ENCODE measurements at places on chromosomes 3 and 15.
A peak's percentile ranks its signal among the peaks of the same experiment; 100 is the strongest.

- DNase-seq, result no peak
Measured at GRCh38 chr15:31049682-31050615, 51.6 kb downstream of the TRPM1 start.

DNA sequence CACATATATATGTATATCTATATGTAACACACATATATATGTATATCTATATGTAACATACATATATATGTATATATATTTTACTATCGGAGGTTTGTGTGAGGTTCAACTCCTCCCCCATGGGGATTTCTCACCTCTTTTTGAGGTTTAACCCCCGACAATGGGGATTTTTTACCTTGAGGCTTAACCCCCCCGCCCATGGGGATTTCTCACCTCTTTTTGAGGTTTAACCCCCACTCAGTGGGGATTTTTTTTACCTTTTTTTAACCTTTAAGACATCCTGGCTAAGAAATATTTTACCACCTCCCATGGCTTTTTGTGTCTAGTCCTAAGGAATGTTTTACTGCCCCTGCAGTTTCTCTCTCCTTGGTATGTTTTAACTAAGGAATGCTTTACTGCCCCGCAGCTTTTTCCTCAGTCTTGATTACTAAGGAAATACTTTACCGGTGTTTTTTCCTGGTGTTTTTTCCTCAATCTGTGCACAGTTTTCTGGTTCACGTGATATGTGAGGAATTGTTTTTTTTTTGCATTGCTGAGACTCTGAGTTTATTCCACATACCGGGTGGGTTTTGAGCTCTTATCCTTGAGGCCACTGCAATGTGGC, 185.2 kb downstream of the KLF13 start:
- DNase-seq, result no peak

DNA sequence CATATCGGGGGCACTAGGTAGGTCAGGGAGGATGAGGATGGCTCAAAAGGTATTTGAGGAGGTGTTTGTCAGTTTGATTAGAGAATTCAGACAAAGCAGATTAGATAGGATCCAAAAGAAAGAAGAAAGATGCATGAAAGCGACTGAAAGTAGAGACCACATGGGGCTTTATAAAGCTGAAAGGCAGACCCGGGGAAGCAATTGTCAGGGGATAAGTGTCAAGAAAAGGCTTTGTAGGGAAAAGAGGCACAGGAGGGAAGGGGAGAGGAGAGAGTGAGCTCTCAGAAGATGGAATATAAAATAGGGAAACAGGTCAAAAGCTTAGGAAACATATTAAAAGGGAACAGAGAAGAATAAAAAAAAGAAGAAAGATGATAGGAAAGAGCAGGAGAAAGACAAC, 308.2 kb upstream of the RORA start:
- DNase-seq, result no peak

DNA sequence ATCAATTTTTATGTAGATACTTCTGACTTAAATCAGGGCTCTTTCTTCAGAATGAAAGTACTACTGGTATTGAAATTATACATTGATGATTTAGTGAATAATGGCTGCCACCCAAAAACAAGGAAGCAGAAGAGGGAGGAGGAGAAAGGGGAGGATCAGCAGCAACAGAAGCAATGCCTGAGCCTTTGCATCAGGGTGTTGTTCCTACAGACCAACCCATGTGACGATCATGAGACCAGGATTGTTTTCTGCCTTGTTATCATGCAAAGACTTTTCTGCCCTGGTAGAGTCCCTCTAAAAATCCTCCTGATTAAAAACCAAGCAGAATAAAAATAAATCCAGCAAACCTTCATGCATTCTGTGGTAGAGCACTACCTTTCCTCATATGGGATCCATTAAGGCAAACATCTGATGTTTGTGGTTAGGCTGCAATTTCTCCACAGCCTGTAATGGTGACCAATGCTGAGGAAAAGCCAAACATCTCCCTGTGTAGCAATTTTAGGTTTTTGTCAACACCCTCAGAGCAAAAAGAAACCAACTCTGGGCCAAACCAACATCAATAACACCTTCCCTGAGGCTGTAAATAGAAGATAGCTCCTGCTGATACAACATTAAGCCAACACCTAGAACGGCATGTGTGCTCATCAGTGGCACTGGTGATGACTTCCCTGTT, 191.7 kb downstream of the ATP8B4 start:
- DNase-seq, result no peak

DNA sequence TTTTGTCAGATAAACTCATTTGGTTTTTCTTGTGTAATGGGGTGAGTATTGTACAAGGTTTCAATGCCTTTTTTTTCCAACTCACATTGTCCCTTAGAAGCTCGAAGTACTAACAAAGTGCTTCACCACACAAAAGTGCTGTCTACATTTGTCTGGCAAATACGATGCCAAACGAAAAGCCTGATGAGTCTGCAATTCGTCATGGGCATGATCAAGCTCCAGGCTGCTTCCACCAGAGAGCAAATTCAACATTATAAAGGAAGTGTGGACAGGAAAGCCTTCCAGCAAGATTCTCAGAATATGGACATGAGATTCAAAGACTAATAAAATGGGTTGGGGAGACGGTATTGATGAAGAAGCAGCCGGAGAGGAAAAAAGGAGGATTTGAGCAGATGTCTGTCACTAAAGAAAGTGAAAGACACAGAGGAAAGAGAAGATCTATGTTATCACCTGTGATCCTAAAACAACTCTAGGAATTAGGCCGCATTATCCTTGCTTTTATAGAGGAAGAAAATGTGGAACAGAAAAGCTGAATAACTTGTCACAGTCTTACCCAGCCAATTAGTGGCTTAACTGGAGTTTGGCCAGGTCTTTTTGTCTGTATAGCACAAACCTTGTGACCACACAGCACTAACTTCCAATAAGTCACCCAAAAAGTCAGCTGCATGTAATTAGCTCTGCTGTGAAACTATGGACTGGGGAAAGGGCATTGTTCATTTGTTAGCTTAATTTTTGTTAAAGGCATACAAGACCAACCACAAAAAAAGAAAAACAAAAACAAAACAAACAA, 494.8 kb downstream of the FHIT start:
- no peak for DNase-seq

GRCh38 chr3:126201168-126201567, 20.8 kb upstream of the ALDH1L1 start:
- DNase-seq, result no peak

DNA sequence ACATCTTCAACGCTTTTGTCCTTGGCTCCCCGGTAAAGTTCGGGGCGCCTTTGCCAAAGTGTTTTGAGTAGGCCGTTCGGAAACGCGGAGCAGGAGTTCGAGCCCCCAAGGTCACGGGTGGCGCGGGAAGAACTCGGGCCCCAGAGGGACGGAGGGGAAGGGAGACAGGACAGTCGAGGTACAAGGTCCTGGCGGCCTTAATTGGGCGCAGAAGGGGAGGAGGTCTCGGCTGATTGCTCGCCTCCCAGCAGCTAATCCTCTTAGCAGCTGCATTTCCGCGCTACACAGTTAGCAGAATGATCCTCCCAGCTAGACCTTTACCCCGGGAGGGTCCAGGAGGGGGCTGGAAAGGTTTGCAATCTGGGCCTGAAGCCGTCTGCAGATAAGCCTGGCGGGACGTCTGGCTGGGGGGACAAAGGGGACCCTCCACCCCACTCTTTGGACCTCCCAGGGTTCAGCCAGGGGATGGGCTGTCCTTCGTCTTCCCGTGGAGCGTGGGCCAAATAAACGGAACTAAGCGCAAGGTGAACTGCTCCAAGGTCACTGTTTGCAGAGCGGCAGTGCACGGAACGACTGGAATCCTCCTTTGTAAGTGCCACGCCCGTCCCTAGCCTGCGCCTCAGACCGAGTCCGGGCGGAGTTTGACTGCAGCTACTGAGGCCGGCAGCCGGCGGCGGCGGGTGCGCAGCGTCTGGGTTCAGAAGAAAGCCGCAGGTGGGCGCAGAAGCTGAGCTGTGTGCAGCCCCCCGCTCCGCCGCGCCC, 7.2 kb downstream of the EOMES start:
- DNase-seq, result no peak

DNA sequence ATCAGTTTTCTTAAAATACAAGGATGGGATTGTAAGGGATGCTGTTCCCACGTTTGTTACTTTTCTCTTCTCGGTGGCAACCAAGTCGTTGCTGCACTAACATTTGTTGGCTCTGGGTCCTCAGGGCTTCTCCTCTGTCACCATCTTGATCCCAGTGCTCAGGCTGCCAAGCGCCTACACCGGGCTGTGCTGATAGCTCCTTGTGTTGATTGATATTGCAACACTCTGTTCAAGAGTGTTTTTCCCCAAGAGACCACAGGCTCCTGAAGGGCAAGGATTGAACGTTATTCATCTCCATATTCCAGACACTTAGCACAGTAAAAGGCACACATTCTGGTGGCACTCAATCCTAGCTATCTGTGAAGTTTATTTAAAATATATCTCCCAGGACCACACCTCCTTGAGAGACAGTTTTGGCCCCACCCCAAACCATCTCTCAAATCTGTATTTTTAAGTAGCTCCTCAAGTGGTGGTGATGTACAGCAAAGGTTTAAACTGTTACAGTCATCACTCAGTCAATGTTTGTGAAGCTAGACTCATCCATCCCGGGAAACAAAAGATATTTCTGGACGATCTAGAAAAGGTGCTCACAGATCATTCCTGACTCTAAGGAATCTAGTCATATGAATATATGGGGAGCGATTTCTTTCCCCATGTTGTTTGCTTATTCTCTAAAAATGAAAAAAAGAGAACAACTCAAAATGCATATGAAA, 38.5 kb upstream of the FOXP1 start:
- no peak for DNase-seq

- DNase-seq, result no peak
Measured at GRCh38 chr3:57918123-57918837, 89.9 kb upstream of the FLNB start.

GRCh38 chr3:50652709-50653108, 22.0 kb upstream of the DOCK3 start:
- no peak for DNase-seq

DNA sequence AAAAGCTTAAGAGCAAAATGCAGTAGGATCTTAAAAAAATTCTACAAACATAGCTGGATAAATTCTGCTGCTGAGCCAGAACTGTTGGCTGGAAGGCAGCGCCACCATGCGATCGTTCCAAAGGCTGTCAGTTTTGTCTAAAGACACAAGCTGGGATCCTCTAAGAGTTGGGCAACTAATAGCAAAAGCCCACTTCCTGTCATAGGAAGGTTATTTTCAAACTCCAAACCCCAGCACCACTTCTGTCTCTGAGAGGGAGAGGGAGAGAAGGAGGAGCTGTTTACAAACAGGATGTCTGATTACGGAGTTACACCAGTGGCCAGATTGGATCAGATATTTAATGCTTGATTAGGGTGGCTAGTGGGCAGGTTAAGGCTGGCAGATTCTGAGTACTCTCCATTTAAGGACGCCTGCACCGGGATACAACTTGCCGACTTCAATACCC, 44.0 kb downstream of the EIF4E3 start:
- no peak for DNase-seq

DNA sequence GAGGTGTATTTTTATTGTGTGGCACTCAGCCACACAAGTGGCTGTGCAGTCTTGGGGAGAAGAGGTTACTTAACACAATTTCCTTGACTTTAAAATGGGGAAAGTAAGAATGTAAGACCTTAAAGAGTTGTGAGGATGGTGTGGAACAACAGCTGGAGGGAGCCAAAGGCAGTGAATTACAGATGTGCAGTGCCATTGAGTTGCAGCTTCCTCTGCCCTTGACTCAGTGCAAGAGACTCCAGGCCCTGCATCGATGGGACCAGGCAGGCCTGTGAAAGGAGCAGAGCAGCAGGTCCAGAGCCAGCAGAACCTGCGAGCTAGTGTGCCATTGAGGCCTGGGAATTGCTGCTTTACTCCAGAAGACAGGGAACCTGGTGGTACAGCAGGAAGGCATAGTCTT, 27.2 kb downstream of the EEFSEC start:
- no peak for DNase-seq

GRCh38 chr3:17075358-17075757, 190.6 kb downstream of the PLCL2 start:
- no peak for DNase-seq

- DNase-seq, result peak; percentile 2
Measured at GRCh38 chr3:28328188-28329151, 20.1 kb upstream of the ZCWPW2 start.

- no peak for DNase-seq
Measured at GRCh38 chr3:73433079-73433478, 191.7 kb downstream of the PDZRN3 start.

- DNase-seq, result no peak
Measured at GRCh38 chr15:37877851-37878741, 56.3 kb upstream of the TMCO5A start.

- peak; percentile 62 for DNase-seq
Measured at GRCh38 chr15:70094690-70095311, 2.9 kb downstream of the TLE3 start.

DNA sequence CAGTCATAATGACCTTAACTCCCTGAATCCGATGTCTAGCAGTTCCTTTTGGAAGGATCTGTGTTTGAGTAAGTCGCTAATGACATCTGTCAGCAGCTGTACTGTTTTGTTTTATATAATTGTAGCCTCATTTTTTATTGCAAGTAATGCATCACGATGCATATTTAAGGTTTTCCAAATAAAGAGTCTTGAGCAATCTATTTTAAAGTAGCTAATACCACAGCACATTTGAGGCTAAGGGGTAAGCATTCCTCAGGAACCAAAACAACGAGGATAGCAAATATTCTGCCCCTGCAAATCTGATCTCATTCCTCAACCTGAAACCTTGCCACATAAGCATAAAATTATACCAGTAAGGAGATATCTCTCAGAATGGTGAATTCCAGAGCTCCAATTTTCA, 98.7 kb downstream of the TBC1D5 start:
- no peak for DNase-seq

DNA sequence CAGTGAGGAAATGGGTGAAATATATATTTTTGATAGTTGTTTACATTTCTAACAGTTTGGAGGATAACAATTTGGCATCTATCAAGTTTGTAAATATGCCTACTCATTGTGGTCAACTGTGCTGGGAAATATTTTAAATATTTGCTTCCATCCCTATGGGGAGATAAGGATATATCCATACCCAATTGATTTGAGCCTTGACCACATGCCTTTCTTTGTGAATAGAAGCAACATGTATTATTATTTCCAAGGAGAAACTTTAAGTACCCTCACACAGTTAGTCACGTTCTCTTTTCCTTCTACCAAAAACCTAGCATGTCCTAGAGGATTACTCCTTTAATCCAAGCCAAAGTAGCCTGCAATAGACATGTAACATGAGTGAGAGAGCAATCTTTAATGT, 245.4 kb upstream of the CBLB start:
- no peak for DNase-seq

DNA sequence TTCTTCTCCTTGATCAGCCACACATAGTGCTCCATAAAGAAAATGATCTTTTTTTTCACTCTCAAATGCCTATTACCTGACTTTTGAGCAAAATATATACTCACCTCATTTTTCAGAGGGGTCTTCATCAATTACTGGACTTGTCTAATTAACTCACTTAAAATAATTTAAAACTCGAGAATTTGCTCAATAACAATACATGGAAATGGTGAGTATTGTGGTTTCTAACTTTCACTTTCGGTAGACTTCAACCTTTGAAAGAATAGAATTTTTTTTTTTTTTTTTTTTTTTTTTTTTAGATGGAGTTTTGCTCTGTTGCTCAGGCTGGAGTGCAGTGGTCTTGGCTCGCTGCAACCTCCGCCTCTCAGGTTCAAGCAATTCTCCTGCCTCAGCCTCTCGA, 17.7 kb upstream of the EPHB1 start:
- DNase-seq, result no peak

Data from NCI-H1092 treated with DMSO at 0.1 percent for 48 hours (cell line).